Muscle of arm (tissue), 14 donors: ENCODE measurements at places on chromosomes 7 and 10. TPM values are rescaled to one million over a fixed set of nuclear protein-coding genes. Genes with fewer than 3 reads are reported as not detected.

The CACNB2 gene
- 2.1 TPM for polyA plus RNA-seq

- peak; percentile 57 for DNase-seq
These were observed 1.1 kb downstream of the PLXDC2 start for GRCh38 chr10:19817231-19817933.

DNA sequence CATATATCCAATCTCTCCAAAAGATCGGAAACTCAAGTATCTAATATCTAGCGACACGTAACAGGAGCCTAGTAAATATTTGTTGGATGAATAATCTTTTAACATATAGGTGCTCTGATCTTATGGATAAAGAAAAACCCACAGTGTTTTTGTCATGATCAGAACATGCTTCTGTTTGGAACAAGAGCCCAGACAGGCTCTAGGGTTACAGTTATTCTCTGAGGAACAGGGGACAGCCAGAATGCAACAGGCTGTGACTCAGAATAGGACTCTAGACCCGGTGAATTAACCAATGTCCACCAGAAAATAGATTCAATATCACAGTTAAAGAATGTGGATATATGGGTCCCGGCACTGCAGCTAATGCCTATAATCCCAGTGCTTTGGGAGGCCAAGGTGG lies 296.1 kb upstream of the FZD8 start:
- DNase-seq = no peak

The AQP1 gene
- polyA plus RNA-seq = 76.8 TPM

The ADAM8 gene
- polyA plus RNA-seq = 1.9 TPM

DNA sequence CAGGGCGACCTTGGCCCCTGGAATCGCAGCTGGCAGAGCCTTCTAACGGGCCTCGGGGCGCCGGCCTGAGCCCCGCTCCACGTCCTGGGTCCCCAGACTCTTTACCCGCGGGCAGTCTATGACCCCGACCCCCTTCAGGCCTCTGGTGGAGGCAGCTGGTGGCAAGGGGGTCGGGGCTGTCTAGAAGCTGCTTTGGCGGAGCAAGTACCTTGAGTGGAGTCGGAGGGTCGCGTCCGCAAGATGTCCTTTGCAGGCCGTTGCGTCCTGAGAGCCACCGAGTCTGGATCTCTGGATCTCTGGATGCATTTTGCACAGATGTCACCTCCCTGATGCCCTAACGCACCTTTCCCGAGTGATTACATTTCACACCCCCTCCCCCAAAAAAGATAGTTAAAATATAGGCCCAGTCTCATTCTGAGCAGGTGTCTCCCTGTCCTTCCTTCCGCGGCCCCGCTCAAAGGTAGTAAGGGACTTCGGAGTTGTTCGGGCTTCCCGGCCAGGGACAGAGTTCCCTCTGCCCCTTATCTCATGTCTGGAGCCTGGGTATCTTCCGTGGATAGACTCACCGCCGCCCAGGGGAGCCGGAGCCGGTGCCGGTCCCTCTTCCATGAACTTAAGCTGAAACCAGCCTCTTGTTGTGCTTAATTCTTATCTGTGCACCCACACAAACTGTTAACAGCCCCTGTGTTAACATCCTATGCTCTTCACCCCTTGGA lies 457 bp downstream of the ACADSB start:
- DNase-seq = no peak

GRCh38 chr7:157339777-157340677 lies 3.2 kb downstream of the DNAJB6 start:
- peak; percentile 79 for DNase-seq

GRCh38 chr10:77744245-77744644 lies 106.6 kb upstream of the KCNMA1 start:
- DNase-seq = no peak

- no peak for DNase-seq
These were observed 784 bp upstream of the SERPINE1 start for GRCh38 chr7:101125989-101126650.

DNA sequence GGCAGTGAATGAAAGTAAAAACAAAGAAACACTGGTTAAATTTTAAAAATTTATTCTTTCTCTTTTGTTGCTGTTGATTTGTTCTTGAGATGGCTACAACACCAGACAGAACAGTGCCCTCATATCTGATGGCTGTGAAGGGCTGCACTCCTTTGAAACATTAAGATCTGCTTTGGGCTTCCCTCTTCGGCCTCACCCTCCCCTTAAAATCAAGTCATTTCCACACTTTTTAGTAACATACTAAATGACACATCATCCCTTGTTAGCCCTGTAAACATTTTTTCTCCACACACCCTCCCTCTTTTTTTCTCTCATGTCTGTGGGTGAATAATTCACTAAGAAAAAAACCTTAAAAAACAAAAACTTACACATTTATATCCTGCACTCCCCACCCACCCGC lies 16.4 kb downstream of the IRF5 start:
- DNase-seq = no peak

The RASSF4 gene
- polyA plus RNA-seq = 120 TPM

The ALOX5 gene
- 1.5 TPM for polyA plus RNA-seq

The FGFBP3 gene
- 2.9 TPM for polyA plus RNA-seq

DNA sequence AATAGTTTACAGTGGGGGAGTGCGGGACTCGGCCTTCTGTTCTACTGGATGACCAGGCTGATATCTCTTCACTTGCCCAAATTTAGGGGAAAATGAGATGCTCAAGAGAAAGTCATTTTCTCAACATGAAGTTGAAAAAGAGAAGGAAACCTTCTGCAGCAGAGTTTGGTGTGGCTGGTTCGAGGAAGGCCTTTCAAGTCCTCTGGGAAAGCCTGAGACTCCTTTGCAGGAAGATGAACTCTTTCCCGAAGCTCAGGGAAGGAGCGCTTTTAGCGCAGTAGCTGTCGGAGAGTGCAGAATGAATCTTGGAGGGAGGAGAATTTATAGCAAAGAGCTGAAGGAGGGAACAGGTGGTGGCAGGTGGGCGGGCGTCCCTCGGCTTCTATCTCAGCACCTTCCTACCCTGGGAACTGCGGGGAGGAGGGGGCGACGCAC lies at the start of gene ATOH7:
Gene ATOH7, minus strand, starts transcription at position 297 of the 435 bp plus-strand sequence. CDS start 436 bp downstream, outside the sequence.
- DNase-seq = no peak

DNA sequence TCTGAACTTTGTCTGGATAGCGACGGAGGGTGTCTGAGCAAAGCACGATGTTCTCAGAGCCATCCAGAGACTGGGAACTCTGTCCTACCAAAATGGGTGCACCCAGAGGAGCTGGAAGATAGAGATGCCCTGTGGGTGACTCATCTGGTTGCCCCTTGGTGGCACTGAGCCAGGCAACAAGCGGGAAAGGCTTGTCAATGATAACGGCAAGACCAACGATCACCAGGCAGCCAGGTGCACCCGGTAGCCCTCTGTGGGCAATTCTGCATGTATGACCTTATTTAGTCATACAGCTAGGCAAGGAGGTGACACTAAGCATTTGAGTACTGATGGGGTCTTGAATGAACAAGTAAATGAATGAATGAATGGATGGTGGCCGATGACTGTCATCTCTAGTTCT lies 2.8 kb upstream of the ELN start:
- no peak for DNase-seq

The AS3MT gene
- 8.9 TPM for polyA plus RNA-seq
